Bronchus fibroblast of lung (primary cell): ENCODE measurements at places on chromosomes 7 and 10. TPM values are rescaled to one million over a fixed set of nuclear protein-coding genes. Genes with fewer than 3 reads are reported as not detected.

GATA3 gene
- not detected in 2 replicates for total RNA-seq

TMEM270 gene
- not detected in 2 replicates for total RNA-seq

SFRP4 gene
- total RNA-seq: not detected in 2 replicates

CRHR2 gene
- total RNA-seq: not detected in 2 replicates

AHR gene
- total RNA-seq: 42.2 and 50.8 TPM in 2 replicates

RBP4 gene
- total RNA-seq: 2.8 and 5.5 TPM in 2 replicates

AIMP2 gene
- 77.8 and 78.2 TPM in 2 replicates for total RNA-seq

SLC26A4 gene
- 0.17 and 0.74 TPM in 2 replicates for total RNA-seq

CALHM2 gene
- total RNA-seq: 14.3 and 19.0 TPM in 2 replicates

GPER1 gene
- total RNA-seq: 4.2 and 5.2 TPM in 2 replicates

FKBP6 gene
- not detected in 2 replicates for total RNA-seq

GIMAP1 gene
- total RNA-seq: not detected in 2 replicates
